Islet precursor cell (in vitro differentiated cells): ENCODE measurements at places on chromosomes 4 and X.

DNA sequence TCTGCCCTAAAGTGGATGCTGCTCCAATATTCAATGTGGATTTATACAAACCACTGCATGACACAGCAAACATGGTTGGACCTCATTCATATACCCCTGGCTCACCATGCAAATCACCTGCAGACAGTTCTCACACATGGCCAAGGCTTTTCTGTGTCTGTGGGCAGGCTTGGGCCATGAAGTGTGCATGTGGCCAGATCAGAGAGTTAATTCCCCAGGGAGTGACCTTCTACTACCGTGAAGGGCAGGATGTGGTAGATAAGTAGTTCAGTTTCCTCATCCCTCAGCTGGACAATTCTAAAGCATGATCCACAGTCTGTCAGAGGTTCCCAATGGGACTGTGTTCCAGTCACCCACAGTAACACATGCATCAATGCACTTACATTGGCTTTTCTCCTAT lies 24.6 kb upstream of the BCLAF3 start:
- no peak for DNase-seq

DNA sequence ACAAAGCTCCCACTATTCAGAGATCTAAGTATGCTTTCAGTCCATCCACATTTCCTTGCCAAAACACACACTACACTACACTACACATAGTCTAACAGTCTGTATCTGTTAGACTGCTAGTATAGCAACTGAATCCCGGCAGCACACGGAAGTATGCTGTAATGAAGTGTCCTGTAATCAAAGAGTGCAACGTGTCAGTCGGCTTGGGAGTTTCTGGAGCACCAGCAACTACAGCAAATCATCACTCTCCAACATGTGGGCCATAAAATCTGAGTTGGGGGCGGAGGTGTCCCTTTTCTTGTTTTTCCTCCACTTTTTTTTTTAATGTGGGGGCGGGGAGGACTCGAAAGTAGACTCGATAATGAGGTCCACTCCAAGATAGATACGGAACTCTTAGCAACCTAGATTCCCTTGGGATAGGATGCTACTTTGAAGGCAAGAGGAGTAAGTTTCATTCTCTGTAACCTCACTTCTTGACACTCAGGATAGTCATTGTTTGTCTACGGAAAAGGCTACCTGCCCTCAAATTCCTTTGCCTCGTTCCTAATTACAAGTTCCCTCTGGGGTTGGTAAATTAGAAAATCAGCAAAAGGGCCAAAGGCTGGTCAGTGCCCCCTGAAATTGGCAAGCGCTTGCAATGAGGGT lies 722 bp downstream of the SLC10A7 start:
- DNase-seq, result peak; percentile 54

- no peak for DNase-seq
Measured at GRCh38 chr4:145507636-145508035, 26.0 kb downstream of the SMAD1 start.

DNA sequence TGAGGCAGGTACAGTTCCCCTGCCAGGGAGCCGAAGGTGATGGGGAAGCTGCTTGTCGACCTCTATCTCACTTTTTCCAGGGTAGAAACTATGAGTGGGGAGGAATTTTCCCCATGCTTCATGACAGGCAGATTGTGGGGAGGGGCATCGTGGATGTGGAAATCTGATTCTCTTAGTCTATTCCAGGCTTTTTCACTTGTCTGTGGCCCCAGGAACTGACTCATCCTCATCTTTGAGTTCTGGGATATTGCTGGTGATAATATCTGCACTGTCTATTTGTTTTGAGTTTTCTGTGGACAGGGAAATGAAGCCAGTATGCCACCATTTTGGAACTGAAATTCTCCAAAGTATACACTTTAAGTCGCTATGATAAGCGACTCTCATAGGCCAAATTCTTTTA lies 7.6 kb upstream of the TLR2 start:
- no peak for DNase-seq

DNA sequence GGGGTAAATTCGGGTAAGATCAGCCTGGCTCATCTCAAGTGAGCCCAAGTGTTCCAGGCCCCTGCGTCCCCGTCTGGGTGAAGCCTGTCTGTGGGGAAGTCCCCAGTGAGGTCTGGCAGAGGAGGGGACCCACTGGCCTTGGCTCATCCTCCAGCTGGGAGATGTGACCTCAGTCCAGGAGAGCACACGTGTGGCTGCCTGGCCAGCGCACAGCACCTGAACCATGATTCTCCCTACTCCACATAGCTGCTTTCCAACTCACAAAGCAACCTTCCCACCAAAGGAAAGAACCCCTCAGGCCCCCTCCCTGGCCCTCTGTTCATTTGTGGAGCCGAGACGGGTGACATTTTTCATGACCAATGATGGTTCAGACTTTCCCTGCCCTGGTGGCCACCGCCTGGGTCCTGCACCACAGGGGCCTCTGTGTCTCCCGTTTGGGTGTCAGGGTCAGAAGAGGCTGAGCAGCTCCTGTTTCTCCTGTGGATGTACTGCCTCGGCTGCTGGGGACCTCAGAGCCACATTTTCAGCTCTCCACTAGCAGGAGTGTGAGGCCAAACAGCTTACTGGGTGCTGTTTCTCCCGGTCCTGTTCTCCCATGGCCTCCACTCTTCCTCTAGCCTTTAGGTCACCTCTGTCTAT lies 111.4 kb downstream of the CPZ start:
- peak; percentile 49 for DNase-seq

- no peak for DNase-seq
Measured at GRCh38 chr4:89129080-89129640, 17.8 kb downstream of the TIGD2 start.

DNA sequence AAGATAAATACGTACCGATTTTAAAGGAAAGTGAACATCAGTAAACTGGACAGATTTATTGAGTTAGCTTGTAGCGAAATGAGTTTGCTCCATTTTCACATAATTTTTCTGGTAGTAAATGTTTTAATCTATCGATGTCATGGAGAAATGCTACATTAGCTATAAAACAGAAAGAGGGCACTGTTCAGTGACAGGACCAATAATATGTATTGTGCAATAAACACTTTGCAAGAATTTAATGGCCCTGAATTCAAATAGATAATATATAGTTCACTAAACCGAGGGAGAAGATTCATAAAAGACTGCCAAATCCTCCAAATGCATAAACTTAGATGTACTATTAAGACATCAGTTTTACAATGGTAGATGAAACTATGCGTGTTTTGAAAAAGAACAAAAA lies 516.3 kb downstream of the ADGRL3 start:
- DNase-seq, result no peak

DNA sequence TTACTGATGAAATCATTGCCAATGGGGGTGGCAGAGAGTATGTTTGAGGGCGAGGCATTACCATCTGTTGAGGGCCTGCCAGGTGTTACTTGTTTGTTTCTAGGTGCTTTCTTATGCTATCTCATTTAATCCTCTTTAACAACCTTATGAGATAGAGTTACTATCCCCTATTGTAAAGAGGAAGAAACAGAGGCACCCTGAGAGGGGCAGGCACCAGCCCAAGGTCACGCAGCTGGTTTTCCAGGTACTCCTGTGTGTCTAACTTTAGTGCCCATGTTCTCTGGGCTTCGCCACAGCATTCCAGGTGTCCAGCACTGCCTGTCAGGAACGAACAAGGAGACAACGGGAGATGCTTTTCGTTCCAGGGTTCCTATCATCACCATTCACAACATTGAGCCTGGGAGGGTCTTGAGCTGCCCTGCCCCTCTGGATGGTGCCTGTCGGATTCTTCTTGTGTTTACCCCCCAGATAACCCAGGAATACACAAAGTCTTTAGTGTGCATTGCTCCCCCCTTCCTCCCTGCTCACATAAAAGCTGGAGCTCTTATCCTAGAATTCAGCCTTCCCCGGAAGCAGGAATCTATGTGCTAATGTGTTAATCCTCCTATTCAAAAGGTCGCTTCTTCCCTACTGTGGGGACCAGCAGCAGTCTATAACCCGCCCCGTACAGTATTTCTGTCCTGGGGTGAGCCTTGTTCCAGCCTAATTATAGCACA lies 24.9 kb upstream of the GPC4 start:
- no peak for DNase-seq

- DNase-seq, result peak; percentile 82
Measured at GRCh38 chr4:114734594-114734993, 136.0 kb downstream of the UGT8 start.

GRCh38 chrX:153353416-153353815 lies 19.5 kb downstream of the ZNF275 start:
- DNase-seq, result no peak

GRCh38 chrX:132181364-132181763 lies 37.9 kb downstream of the RAP2C start:
- DNase-seq, result no peak

GRCh38 chr4:150411520-150411919 lies 170.4 kb upstream of the MAB21L2 start:
- DNase-seq, result no peak

DNA sequence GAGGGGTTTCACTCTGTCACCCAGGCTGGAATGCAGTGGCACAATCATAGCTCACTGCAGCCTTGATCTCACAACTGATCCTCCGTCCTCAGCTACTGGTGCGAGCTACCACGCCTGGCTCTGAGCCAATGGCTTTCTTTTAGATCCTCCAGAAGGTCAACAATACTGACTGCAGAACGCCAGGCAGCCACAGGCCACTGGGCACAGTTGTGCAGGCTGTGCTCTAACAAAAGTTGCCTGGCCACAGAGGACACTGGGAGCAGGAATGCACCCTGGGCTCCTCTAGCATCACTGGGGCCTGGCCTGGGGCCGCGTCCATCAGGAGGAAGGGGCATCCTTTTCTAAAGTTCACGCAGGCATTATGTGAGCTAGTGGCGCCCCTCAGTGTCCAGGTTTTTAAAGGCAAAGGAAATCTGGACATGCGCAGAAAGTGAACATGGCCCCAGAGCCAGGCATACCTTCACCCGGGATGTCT lies 14.9 kb upstream of the PORCN start:
- DNase-seq, result peak; percentile 85

DNA sequence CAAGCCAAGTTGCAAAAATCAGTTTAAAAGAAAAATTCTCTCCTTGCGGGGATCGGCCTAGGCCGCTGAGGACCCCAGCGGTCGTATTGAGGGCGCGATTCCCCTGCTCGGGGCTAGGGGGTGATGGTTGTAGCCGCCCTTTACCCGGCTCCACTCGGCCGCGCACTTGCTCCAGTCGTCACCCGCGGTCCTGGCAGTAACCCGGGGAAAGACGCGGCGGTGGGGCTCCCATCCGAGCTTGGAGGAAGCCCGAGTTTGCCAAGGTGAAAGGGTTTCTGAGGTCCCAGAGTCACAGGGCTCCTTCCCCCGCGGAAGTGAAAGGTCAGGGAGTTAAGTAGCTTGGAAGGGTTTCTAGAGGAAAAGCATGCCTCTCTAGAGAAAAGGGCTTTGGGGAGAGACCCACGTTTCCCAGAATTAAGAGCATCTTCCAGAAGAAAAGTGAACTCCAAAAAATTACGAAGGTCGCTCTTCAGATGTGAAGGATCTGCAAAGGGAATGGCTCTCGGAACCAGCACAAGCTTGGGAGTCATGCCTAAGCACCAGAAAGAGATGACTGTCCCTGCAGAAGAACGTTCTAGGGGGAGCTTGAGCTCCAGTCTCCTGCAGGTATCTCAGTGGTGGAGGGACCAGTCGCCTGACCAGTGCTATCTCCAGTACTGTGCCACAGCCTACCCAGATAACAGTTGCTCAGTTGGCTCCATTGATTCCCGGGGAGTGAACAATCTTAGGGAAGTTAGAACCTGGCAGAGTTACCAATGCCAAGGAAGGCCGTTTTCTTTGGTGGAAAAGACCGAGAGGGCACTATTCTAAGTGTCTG lies 875 bp downstream of the LAP3 start:
- peak; percentile 56 for DNase-seq

GRCh38 chrX:122092360-122092759 lies 1045.0 kb downstream of the GLUD2 start:
- no peak for DNase-seq

DNA sequence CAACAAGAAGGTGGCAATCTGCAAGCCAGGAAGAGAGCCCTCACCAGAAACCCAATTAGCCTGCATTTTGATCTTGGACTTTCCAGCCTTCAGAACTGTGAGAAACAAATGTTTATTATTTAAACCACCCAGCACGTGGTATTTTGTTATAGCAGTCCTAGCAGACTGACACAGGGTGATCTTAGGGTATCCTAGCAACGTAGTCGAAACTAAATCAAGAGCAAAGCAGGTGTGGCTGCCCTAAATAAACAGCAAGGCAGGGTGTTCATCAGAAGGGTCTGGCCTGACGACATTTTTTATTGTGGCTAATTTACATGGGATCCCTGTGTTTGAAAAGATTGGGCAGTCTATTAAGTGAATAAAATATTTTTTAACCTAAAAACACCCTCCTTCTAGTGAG lies 198.8 kb downstream of the VEGFC start:
- DNase-seq, result no peak

DNA sequence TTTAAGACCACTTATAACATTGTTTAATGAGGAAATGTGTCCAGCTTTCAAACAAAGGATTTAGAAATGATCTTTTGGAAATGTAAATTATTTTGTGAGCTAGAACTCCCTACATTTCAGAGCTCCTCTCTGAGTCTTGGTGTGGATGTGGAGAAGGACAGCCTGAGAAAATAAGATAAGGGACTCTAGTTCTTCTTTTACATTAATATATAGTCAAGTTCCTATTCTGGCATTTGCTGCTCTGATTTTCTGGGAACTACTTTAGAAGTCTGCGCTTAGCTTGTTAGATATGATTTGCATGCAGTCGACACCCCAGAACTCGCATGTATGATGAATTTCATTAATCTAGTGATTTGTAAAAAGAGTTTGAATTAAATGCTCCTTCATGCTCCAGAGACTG lies 45.5 kb downstream of the TSPAN7 start:
- no peak for DNase-seq

- DNase-seq, result no peak
Measured at GRCh38 chr4:55854129-55854528, 681 bp downstream of the EXOC1 start.

- DNase-seq, result no peak
Measured at GRCh38 chrX:130330146-130330545, 9.6 kb upstream of the SLC25A14 start.

DNA sequence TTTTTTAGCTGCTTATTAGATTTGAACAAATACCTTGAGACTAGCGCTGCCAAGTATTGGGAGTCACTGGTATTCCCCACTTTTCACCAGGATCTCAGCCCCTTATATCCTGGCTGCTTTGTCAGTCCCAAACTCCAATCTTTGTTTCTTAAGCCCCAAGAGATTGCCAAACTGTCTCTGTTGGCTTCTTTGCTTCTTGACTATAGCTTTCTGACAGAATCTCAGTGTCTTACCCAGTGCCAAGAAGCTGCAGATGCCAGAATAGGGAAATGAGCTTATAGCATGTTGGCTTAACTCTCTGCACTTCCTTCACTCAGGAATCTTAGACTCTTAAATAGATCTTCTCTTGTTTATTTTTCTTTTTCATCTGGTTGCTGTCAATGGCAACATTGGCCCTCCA lies 297.5 kb upstream of the DCAF8L1 start:
- DNase-seq, result no peak

- no peak for DNase-seq
Measured at GRCh38 chr4:55075376-55075775, 50.0 kb downstream of the KDR start.

DNA sequence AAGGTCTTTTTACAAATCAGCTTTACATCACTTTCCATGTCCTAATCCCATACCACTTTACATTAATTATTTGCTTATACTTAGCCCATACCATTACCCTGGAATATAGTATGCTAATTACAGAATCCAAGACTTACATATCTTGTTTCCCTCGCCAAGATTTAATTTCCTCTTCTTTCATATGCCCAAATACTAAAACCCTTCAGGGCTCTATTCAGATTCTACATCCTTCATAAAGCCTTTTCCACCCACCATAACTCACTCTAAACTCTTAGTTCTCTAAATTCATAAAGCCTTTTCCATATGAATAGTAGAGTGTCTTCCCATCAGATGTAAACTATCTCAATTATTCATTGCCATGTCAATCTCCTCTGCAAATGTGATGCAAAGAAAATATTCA lies 390.7 kb downstream of the STPG2 start:
- no peak for DNase-seq
